ENCODE measurements at places on chromosomes 16 and 17.

DNA sequence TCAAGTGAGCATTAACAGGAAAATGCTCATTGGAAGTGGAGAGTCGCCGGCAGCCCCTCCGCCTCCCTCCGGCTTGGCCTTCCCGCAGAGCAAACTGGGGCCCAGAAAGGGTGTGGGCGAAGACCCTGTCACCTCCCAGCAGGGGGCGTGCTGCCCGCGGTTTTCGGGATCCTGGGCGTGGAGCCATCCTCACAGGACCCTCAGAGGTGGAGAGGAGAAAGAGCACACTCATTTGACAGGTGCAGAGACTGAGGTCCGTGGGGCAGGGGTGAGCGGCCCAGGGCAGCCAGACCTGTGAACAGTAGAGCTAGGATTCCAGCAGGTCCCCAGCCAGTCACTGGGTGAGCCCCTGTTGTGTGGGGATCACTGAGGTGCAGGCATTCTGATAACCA lies 1002.9 kb downstream of the KCNJ18 start:
- DNase-seq: no peak

DNA sequence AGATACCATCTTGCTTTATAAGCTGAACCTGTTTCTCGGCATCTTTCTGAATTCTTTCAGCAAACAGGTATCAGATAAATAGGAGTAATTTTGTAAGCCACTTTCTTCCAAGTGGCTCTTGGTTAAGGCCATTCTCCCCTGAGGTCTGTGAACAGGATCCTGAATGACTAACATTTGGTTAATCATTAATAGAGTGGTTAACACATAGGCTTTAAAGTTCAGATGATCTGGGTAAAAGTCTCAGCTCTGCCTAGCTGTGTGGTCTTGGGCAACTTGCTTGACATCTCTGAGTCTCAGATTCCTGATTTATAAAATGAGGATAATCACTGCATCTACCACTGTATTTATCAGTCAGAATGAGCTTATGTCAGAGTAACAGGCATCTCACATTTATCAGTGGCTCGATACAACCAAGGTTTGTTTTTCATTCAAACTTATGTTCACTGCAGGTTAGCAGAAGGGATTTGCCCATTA lies 44.4 kb upstream of the ANKFN1 start:
- DNase-seq: no peak

DNA sequence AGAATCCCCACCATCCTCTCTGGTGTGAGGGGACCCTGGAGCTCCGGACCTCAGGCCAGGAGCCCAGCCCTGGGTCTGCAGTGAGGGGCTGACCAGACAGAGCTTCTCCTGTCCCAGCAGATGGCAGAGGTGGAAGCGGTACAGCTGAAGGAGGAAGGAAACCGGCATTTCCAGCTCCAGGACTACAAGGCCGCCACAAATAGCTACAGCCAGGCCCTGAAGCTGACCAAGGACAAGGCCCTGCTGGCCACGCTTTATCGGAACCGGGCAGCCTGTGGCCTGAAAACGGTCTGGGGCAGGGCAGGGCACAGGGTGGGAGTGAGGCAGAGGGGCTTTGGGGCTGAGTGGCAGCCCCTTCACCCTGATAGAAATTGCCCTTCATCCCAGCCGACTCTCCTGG lies 527 bp downstream of the UNC45B start:
- DNase-seq: no peak

DNA sequence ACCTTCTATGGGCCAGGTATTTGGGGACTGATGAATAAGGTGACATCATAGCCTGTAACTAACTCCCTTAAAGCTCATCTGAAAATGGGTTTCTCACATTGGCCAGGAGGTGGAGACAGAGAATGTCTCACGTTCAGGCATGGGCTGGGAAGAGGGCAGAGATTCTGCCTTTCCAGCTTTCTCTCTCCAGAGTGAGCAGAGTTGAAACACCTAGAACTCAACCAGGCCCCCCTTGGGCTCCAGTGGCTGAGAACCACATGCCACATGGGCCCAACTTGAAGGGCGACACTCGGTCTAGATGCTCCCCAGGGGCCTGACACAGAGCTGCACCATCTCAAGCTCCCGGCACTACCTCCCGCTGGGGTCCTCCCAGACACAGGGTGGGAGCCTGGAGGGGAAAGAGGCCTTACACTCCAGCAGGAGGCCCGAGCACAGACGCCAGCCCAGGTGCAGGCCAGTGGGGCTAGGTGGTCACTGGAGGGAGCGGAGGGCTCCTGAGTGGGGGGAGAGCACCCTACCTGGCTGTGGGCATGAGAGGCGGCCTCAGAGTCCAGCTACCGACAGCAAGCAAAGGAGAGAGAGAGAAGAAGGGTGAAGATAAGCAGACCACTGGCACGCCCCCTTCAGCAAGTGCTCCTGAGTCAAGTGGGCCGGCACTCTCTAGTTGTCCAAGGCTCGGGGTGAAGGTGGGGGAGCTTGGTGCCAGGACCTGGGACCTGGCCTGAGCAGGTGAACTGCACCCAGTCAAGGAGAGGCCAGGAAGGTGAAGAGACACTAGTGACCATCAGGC lies 55.9 kb downstream of the MYO18A start:
- DNase-seq: no peak

DNA sequence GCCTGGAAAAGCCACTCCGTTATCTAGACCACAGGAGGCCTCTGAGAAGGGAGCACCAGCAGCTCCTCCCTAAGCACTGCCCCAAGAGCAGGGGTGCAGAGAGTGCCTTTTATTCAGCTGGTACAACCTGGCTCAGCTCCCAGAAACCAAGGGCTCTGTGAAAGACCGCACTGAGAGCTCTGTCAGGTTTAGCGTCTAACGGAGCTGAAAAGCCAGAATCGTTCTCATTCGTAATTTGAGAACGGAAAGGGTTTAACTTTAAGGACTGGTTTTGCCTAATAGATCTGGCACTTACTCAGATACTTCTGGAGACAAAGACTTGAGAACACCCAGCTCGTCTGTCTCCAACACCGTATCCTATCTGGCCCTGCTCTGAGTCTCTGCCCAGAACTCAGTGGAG lies 13.5 kb downstream of the MPG start:
- peak; percentile 73 for DNase-seq

DNA sequence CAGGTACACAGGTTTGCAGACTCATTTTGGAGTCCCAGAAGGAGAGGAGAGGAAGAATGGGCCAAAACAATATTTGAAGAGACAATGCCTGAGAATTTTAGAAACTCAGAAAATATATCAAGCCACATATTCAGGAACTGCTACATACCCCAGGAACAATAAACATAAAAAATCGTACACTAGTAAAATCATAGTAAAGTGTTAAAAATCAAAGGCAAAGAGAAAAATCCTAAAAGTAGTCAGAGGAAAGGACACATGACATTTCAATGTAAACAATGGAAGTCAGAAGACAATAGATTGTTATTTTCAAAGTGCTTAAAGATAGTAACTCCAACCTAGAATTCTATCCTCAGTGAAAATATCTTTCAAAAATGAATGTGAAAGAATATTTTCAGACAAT lies 28.5 kb upstream of the NACA2 start:
- no peak for DNase-seq
